ENCODE measurements at places on chromosomes 1 and 21. TPM values are rescaled to one million over a fixed set of nuclear protein-coding genes. Genes with fewer than 3 reads are reported as not detected.

The KRTAP19-3 gene
- not detected for total RNA-seq

The TBX15 gene
- total RNA-seq: under 0.01 TPM

The OR2T2 gene
- not detected for total RNA-seq

The SPRR1A gene
- not detected for total RNA-seq

The MYOG gene
- total RNA-seq: not detected

The DCDC2B gene
- not detected for total RNA-seq

The PGLYRP3 gene
- total RNA-seq: not detected

The ATAD3A gene
- 46.1 TPM for total RNA-seq

The SELENBP1 gene
- 12.1 TPM for total RNA-seq

The CA6 gene
- not detected for total RNA-seq

The NPHS2 gene
- total RNA-seq: not detected

The DIRAS3 gene
- 0.22 TPM for total RNA-seq

The HTR6 gene
- total RNA-seq: not detected

The GPR25 gene
- total RNA-seq: not detected

The ANGPTL3 gene
- total RNA-seq: not detected

The MTR gene
- total RNA-seq: 55.6 TPM

The PROK1 gene
- total RNA-seq: not detected

The PRDM2 gene
- total RNA-seq: 21.0 TPM

The GNAT2 gene
- 0.13 TPM for total RNA-seq

The LRRC38 gene
- not detected for total RNA-seq

The CRYAA gene
- not detected for total RNA-seq

The KIF14 gene
- 30.3 TPM for total RNA-seq

The GJA8 gene
- total RNA-seq: not detected

The F13B gene
- total RNA-seq: not detected

The TMEM167B gene
- 10.8 TPM for total RNA-seq

The AADACL3 gene
- total RNA-seq: not detected

The CNR2 gene
- not detected for total RNA-seq

The USH2A gene
- total RNA-seq: not detected

The KCNE2 gene
- not detected for total RNA-seq

The CD48 gene
- not detected for total RNA-seq

The LTN1 gene
- 50.5 TPM for total RNA-seq

The HPDL gene
- total RNA-seq: 9.7 TPM

The TDRD10 gene
- 2.9 TPM for total RNA-seq

The AVPR1B gene
- not detected for total RNA-seq

Data from thoracic aorta endothelial cell (primary cell).